Mesendoderm (in vitro differentiated cells): ENCODE measurements at places on chromosomes 5 and 9.

GRCh38 chr5:23977365-23977764 is 470.0 kb downstream of the PRDM9 start:
- no peak overlapping the region for H3K4me3 ChIP-seq
- no peaks in the 10 kb centered on the region for H3K27me3 ChIP-seq
- H3K36me3 ChIP-seq, result no peaks in the 10 kb centered on the region
- no peak overlapping the region for H3K27ac ChIP-seq
- no peaks in the 10 kb centered on the region for H3K4me1 ChIP-seq

GRCh38 chr5:133124891-133125290 is 73.1 kb downstream of the HSPA4 start:
- DNase-seq, result no peak
- H3K27me3 ChIP-seq, result no peaks in the 10 kb centered on the region
- H3K27ac ChIP-seq, result no peak overlapping the region
- H3K36me3 ChIP-seq, result no peaks in the 10 kb centered on the region

GRCh38 chr5:64947031-64947430 is 178.3 kb downstream of the CWC27 start:
- H3K27me3 ChIP-seq, result no peaks in the 10 kb centered on the region
- no peaks in the 10 kb centered on the region for H3K36me3 ChIP-seq
- no peaks in the 10 kb centered on the region for H3K4me1 ChIP-seq
- DNase-seq, result no peak
- H3K27ac ChIP-seq, result no peak overlapping the region

- no peaks in the 10 kb centered on the region for H3K4me1 ChIP-seq
- no peaks in the 10 kb centered on the region for H3K36me3 ChIP-seq
- no peak overlapping the region for H3K27ac ChIP-seq
- H3K4me3 ChIP-seq, result no peak overlapping the region
- H3K27me3 ChIP-seq, result no peaks in the 10 kb centered on the region
These were observed 86.6 kb upstream of the SLC24A2 start for GRCh38 chr9:19875291-19875920.

GRCh38 chr5:123455640-123456039 is 32.4 kb upstream of the CEP120 start:
- no peak overlapping the region for H3K27ac ChIP-seq
- H3K27me3 ChIP-seq, result no peaks in the 10 kb centered on the region
- no peak overlapping the region for H3K4me3 ChIP-seq

DNA sequence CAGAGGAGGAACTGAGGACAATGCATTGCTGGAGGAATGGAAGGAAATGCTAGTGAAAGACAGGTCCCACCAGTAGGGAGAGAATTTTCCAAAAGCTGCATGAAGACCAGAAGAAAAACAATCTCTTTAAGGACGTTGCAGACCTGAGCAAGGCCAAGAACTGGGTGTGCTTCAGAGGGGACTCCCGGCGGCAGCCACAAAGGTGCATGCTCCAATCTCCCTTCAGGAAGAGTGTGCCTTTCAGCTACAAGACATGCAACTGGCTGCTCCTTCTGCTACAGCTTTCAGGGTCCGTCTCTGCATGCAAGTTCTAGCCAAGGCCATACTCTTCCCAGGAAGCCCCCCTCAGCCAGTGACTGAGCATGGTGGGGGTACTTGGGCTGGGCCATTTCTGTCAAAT is 62.9 kb downstream of the SFXN1 start:
- H3K27ac ChIP-seq, result no peak overlapping the region
- DNase-seq, result no peak
- H3K36me3 ChIP-seq, result no peaks in the 10 kb centered on the region
- peaks cover 2% of the 10 kb centered on the region for H3K4me1 ChIP-seq
- no peaks in the 10 kb centered on the region for H3K27me3 ChIP-seq
- no peak overlapping the region for H3K4me3 ChIP-seq

DNA sequence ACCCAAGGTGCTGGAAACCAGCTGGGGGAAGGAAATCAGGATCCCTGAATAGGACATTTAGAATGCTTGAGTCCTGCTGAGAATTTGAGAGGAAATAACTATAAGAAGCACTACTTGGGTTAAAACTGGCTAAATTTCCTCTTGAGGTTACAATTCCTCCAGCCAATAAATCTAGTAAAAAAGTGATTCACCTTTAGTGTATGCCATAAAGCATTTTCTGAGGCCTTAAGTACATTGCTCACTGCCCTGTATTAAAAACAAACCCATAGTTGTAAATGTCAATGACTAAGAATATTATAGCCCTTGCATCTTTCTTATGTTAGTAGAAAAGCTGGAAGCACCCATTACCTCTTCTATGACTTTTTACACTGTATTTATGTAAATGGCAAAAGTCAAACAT is 634.7 kb upstream of the ARRDC3 start:
- H3K27me3 ChIP-seq, result no peaks in the 10 kb centered on the region
- H3K4me1 ChIP-seq, result no peaks in the 10 kb centered on the region
- H3K4me3 ChIP-seq, result no peak overlapping the region
- H3K27ac ChIP-seq, result no peak overlapping the region
- H3K36me3 ChIP-seq, result no peaks in the 10 kb centered on the region

- H3K27me3 ChIP-seq, result no peaks in the 10 kb centered on the region
- peaks cover 3% of the 10 kb centered on the region for H3K4me1 ChIP-seq
- peak; percentile 92 for DNase-seq
- no peaks in the 10 kb centered on the region for H3K36me3 ChIP-seq
- peak overlapping the region; percentile 55 for H3K4me3 ChIP-seq
These were observed 3.8 kb downstream of the IER5L start for GRCh38 chr9:129174102-129174723.

DNA sequence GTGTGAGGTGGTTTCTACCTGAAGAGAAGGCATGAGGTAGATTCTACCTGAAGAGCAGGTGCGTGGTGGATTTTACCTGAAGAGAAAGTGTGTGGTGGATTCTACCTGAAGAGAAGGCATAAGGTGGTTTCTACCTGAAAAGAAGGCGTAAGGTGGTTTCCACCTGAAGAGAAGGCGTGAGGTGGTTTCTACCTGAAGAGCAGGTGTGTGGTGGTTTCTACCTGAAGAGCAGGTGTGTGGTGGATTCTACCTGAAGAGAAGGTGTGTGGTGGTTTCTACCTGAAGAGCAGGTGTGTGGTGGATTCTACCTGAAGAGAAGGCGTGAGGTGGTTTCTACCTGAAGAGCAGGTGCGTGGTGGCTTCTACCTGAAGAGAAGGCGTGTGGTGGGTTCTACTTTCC is 192.8 kb downstream of the MED10 start:
- no peak overlapping the region for H3K4me3 ChIP-seq
- no peaks in the 10 kb centered on the region for H3K36me3 ChIP-seq
- DNase-seq, result no peak
- no peaks in the 10 kb centered on the region for H3K27me3 ChIP-seq
- H3K4me1 ChIP-seq, result no peaks in the 10 kb centered on the region
- H3K27ac ChIP-seq, result no peak overlapping the region

DNA sequence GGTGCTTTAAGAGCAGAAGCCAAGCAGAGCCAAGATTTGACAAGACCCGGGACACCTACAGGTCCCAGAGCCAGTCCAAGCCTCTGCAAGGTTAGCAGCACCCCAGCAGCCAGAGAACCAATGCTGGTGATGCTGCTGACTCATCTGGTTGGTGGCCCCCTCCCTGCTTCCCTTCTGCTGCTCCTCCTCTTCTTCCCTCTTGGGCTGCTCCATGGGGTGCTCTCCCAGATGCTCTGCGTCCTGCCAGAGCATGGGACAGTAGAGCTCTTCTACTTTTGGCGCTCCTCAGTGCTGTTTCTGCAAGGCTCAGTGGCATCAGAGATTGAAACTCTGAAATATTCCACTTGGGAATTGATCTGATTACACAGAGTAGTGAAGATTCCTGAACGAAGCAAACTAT is 76.1 kb upstream of the SAP30L start:
- H3K36me3 ChIP-seq, result no peaks in the 10 kb centered on the region
- H3K4me3 ChIP-seq, result no peak overlapping the region
- no peaks in the 10 kb centered on the region for H3K27me3 ChIP-seq

DNA sequence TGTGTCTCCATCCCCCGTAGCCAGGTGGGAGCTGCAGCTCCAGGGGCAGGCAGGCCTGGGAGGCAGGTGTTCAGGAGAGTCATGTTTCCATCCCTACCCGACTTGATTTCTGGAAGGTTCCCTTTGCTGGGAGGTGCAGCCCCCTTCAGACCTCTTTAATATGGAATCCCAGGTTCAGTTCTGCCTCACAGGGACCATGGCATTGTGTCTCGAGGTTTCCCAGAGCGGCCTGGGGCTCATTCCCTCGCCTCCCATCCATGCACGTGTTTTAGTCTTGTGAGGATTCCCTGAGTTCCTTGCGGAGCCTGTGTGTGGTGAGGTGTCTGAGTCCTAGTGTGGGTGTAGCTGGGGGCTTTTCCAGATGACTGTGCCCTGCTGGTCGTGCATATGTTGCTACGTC is 16.5 kb upstream of the AHRR start:
- H3K4me3 ChIP-seq, result no peak overlapping the region
- no peaks in the 10 kb centered on the region for H3K27me3 ChIP-seq
- peaks cover 1% of the 10 kb centered on the region for H3K36me3 ChIP-seq
- no peaks in the 10 kb centered on the region for H3K4me1 ChIP-seq

- no peaks in the 10 kb centered on the region for H3K27me3 ChIP-seq
- no peaks in the 10 kb centered on the region for H3K4me1 ChIP-seq
- no peak for DNase-seq
- no peaks in the 10 kb centered on the region for H3K36me3 ChIP-seq
These were observed 232.5 kb downstream of the GABRB2 start for GRCh38 chr5:161314033-161314432.

DNA sequence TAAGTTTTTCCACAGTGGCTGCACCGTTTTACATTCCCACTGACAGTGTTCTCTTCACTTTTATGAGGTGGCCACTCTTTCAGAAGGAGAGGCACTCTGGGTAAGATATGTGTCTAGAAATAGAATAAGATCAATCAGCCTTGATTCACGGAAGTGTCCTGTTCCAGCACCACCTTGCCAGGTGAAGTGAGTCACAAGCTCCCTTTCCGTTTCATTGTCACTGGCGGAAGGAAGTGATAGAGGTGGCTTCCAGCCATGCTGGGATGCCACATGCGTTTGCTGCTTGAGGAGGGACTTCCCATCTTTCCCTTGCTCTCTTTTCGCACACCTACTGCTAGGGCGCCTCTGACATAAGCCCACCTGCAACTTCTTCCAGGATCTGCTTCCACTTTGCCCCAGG is 217.1 kb downstream of the PIK3R1 start:
- no peak overlapping the region for H3K4me3 ChIP-seq
- no peaks in the 10 kb centered on the region for H3K4me1 ChIP-seq
- H3K27ac ChIP-seq, result no peak overlapping the region
- H3K27me3 ChIP-seq, result no peaks in the 10 kb centered on the region
- H3K36me3 ChIP-seq, result no peaks in the 10 kb centered on the region
